ENCODE measurements at places on chromosomes 6 and 20. TPM values are rescaled to one million over a fixed set of nuclear protein-coding genes. Genes with fewer than 3 reads are reported as not detected.

MAN1A1 gene
- total RNA-seq: 67.2 TPM

PLCG1 gene
- total RNA-seq: 72.4 TPM

C6orf132 gene
- total RNA-seq: 2.9 TPM

MUCL3 gene
- not detected for total RNA-seq

NOTCH4 gene
- total RNA-seq: 0.59 TPM

SCUBE3 gene
- total RNA-seq: 62.5 TPM

TXLNB gene
- total RNA-seq: 0.59 TPM

EDN1 gene
- total RNA-seq: 0.88 TPM

ABCF1 gene
- total RNA-seq: 37.3 TPM

MMS22L gene
- total RNA-seq: 11.9 TPM

WFDC10B gene
- not detected for total RNA-seq

DNAAF9 gene
- 10.6 TPM for total RNA-seq

ARFGEF2 gene
- total RNA-seq: 42.0 TPM

PRSS16 gene
- not detected for total RNA-seq

NNAT gene
- total RNA-seq: not detected

ZNF217 gene
- total RNA-seq: 26.8 TPM

ECT2L gene
- under 0.01 TPM for total RNA-seq

LAMA4 gene
- 260 TPM for total RNA-seq

CEP85L gene
- total RNA-seq: 15.2 TPM

TAF11 gene
- total RNA-seq: 20.3 TPM

CCDC167 gene
- total RNA-seq: 14.8 TPM

TSHZ2 gene
- total RNA-seq: 3.6 TPM

GSTA2 gene
- not detected for total RNA-seq

LAMA5 gene
- 2.2 TPM for total RNA-seq

LGSN gene
- not detected for total RNA-seq

KCNQ5 gene
- total RNA-seq: 8.5 TPM

HEY2 gene
- total RNA-seq: 2.2 TPM

MYLK4 gene
- total RNA-seq: 0.36 TPM

BTNL2 gene
- not detected for total RNA-seq

SLC22A7 gene
- not detected for total RNA-seq

NTSR1 gene
- not detected for total RNA-seq

FAM209B gene
- not detected for total RNA-seq

PAK5 gene
- not detected for total RNA-seq

PRPH2 gene
- 3.3 TPM for total RNA-seq

CRISP2 gene
- total RNA-seq: not detected

MATN4 gene
- total RNA-seq: not detected

RAMACL gene
- 3.3 TPM for total RNA-seq

SRSF12 gene
- total RNA-seq: under 0.01 TPM

DPM1 gene
- 43.3 TPM for total RNA-seq

RAD21L1 gene
- total RNA-seq: not detected

MMP24 gene
- 0.88 TPM for total RNA-seq

ASIP gene
- total RNA-seq: not detected

ARID1B gene
- total RNA-seq: 55.0 TPM

CAP2 gene
- total RNA-seq: 10.0 TPM

SLC35D3 gene
- not detected for total RNA-seq

KCTD20 gene
- 182 TPM for total RNA-seq

RTEL1 gene
- total RNA-seq: 11.8 TPM

MC3R gene
- total RNA-seq: not detected

E2F1 gene
- 1.4 TPM for total RNA-seq

Data from osteoblast (primary cell).